ENCODE measurements at places on chromosomes 5 and 9.

- no peak for DNase-seq
These were observed 59.1 kb downstream of the BOD1 start for GRCh38 chr5:173557123-173557903.

DNA sequence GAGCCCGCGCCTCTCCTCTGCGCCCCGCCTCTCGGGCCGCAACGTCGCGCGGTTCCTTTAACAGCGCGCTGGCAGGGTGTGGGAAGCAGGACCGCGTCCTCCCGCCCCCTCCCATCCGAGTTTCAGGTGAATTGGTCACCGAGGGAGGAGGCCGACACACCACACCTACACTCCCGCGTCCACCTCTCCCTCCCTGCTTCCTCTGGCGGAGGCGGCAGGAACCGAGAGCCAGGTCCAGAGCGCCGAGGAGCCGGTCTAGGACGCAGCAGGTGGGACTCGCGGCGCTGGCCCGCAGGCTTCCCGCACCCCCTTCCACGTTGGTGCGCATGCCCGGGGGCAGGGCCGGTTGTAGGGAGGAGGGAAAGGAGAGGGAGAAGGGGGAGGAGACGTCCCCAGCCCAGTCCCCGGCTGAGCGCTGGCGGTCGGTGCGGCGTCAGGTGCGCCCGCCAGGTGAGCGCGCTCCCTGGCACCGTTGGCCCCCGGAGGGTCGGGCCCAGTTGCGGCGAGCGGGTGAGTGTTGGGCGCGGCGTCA is at the start of gene OCLN:
Gene OCLN (plus strand): TSS at position 400 of the 532 bp plus-strand sequence. CDS start 11,455 bp downstream, outside the sequence.
- no peak for DNase-seq

GRCh38 chr5:43619911-43620310 is 16.9 kb downstream of the NNT start:
- DNase-seq: no peak

DNA sequence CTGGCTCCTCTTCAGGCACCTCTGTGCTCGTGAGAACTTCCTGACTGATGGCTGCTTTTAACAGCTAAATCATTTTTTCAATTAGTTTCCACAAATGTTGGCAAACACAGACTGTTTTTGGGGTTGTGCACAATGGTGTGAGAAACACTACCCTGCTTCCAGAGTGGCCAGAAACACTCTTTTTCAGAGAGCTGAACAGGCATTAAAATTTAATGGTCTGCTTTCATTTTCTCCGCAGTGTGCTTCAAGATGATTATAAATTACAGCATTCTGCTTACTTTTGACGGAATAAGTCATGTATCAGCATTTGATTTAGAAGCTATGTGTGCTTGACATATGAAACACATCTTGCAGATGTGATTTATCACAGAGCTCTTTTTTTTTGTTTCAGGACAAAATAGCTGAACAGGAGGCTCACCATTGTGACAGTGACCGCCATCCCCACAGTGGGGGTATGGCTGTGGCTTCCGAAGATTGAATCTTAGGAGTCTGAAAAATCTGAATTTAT is 454.5 kb upstream of the ZNF608 start:
- DNase-seq: no peak

GRCh38 chr9:79346350-79347020 is 225.3 kb upstream of the TLE4 start:
- no peak for DNase-seq

DNA sequence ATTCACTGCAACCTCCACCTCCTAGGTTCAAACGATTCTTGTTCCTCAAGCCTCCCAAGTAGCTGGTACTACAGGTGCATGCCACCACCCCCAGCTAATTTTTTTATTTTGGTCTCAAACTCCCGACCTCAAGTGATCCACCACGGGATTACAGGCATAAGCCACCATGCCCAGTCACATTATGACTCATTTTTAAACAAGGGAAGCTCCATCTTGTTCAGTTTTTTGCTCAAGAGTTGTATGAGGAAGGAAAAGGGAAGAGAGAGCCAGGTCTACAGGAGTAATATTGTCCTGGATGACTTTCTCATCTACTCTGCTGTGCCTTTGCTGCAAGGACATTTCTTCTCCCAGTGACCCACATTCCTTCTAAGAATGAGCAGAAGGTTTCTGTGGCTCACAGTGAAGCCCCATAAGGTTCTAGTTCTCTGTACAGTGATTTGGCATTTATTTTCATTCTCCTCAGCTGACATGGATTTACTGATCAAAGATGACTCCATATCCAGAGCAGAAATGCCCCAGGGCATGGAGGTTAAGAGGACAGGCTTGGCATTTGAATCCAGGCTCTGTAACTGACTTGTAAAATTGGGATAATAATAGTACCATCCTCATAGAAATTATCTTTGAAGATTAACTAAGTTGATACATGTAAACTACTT is 153.5 kb downstream of the CDH6 start:
- no peak for DNase-seq

GRCh38 chr9:97786341-97786740 is 66.7 kb upstream of the FOXE1 start:
- DNase-seq: no peak

GRCh38 chr5:4405614-4406219 is 734.4 kb upstream of the ADAMTS16 start:
- DNase-seq: no peak

DNA sequence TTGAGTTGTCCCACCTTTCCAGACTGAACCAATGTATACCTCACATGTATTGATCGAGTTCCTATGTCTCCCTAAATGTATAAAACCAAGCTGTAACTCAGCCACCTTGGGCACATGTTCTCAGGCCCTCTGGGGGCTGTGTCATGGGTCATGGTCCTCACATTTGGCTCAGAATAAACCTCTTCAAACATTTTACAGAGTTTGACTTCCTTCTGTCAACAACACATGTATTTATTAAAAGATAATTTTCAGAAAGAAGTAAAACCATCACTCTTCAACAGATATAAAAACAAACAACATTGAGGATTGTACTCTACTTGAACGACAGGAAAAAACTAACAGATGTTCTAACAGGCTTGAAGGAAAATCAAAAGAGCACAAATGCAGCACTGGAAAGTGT is 4.5 kb downstream of the CMBL start:
- DNase-seq: no peak

DNA sequence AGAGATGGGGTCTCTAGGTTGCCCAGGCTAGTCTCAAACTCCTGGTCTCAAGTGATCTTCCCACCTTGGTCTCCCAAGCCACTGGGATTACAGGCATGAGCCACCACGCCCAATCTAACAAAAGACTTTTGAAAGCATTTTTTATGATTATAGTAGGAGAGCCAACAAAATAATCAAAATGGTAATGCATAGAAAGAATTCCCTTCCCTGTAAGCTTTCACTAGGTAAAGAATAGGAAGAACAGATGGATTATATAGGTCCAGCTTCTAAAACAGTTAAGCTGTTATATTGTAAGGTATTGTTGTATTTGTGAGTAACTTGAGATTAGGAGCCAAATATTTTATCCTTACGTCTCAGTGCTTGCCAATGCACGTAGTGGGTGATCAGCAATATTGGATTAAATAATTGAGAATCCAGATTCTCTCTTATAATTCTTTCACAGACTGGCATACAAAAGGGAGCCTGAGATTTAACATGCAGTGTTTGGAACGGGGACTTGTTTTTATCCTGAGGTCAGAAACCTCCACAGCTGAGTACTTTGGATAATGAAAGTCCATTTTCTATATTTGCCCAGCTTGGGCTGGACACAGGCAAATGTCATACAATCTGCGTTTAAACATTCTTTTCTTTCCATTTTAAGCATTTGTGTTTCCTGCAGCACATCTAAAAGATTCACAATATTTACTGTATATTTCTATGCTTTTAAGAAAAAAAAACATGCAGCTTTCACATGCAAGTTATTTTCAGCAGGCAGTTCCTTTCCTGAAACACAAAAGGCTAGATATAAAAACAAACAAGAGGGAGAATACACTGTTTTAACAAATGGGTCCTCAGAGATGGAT is 238.4 kb downstream of the ARRDC3 start:
- no peak for DNase-seq

DNA sequence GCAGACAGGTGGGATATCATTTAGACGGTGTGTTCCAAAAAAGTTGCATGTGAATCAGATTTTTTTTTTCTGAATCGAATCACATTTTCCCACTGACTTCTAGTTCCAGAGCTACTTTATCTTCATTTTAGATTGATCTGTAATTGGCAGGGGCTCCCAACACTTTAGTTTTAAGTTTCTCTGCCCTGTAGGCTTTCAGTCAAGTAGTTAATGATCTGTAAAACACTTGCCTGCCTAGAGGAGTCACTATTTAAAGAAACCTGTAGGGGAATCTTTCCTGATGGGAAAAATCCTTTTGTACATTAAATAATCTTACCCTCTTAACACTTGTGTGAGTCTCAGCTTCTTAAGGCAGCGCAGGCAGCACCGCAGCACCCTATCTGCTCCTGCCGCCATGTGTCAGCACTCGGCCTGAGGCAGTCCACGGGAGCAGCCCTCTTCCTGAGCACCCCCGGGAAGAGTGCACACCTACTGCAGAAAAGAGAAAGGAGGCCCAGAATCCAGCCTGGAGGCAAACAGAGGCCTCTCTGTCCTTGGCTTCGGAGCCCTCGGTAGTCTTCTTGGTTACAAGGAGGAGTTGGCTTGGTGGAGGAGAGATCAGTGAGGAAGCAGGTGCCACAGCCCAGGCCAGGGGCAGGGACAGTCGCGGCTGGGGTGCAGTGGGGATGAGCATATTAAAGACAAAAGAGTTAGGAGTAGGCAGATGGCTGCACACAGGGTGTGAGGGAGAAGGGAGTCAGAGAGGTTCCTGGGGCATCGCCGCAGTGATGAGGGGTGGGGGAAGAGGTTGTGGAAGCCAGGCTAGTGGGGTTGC is 209.3 kb downstream of the GAPVD1 start:
- DNase-seq: no peak

DNA sequence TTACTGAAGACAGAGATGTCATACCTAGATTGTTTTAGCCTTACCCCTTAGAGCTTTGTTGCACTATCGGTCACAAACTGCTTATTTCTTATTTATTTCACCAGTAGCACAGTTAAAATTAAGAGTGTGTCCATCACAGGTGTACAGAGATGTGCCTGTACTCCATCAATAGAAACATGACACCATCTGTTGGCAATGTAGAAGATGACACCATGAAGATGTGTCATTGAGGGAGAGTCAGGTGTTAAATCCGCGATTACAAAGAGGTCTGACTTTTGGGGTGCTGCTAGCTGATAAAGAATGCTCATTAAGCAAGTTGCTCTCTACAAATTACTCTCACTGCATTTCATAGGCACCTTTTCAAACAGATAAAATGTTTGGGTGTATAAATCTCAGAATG is 164.4 kb downstream of the SMARCA2 start:
- DNase-seq: no peak

DNA sequence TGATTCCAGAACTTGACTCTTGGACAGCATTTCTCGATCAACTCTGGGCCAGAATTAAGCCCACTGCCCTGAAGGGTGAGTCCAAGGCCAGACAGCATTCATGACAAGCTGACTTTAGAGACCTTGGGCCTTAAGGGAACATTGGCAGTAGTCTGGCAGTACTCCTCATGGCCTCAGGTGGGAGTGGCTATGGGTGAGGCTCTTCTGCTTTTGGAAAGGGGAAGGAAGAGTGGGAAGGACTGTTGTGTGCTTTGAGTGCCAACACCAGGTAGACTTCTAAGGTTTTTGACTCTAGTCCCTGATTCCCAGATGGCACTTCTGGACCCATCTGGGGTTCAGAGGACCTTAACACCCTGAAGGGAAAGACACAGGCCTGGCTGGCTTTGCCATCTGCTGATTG is 530.4 kb downstream of the ACTL7B start:
- DNase-seq: no peak

- DNase-seq: no peak
These were observed 22.4 kb downstream of the TRIO start for GRCh38 chr5:14165375-14166106.

DNA sequence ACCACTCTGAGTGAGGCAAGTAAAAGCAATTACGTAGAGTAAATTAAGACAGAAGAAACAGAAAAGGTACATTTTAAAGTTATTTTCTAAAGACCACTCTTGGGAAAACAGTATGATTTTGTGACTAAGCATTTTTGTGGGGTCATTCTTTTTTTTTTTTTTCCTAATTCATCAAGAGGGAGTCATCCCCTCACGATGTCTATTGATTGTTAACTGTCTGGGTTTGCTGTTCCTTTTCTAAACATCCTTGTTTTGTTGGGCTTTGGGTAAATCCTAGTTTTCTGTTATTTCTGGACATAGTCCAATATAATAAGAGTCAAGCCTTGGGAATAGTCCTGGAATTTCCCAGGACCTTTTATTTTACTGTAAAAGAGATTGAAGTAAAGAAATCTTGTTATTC is 63.8 kb downstream of the ANKRD55 start:
- DNase-seq: no peak

DNA sequence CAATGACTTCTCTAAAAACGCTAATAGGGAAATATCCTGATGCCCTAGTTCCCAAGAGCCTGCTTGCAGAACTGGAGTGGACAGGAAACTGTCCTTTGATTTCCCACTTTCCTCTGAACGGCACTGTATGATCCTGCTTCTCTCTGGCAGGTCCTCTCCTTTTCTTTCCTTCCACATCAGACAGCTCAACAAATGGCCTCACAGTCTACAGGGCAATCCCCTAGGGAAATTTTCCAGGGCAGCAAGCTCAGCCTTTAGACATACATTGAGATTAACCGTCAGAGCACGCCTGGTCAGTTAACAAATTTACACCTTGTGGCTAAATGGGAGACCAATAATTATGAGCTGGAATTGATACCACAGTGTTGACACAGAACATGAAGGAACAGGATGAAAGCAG is 164.9 kb downstream of the SLC24A2 start:
- DNase-seq: no peak

DNA sequence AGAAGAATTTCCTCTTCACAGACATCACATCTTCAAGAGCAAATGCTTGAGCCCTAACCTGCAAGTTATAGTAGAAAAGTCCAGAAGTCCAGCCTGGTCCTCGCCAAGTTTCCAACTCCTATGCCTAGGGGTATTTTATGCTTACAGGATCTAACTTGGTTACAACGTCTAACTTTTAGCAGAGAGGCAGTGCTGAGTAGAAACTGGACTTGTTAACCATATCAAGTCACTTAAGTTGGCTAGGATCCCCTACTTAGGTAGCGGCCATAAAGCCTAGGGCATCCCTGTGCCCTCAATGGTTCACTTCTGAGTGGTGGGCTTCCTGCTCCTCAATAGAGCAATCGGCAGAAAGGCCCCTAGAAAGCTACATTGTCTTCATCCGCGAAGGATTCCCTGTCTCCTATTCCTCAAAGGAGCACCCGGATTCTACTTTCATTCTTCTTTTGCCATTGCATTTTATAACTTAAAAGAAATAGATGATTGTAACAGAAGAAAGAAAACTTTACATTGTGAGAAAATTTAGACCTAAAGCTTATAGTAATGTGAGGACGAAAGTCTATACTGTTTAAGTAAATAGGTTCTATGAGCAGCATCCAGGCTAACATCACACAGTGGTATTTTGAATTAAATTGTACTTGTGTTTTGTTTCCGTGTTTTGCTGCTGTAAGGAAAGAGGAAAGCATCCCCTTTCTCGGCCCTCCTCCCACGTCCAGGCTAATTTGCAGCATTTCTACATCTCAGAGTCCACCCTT is 1.3 kb upstream of the MTAP start:
- DNase-seq: no peak
